ENCODE measurements at places on chromosomes 1 and 21. TPM values are rescaled to one million over a fixed set of nuclear protein-coding genes. Genes with fewer than 3 reads are reported as not detected.

NOL9 gene
- 20.1 TPM for total RNA-seq

NBPF6 gene
- total RNA-seq: not detected

CAPN9 gene
- total RNA-seq: not detected

UBL4B gene
- total RNA-seq: not detected
